Endothelial cell of umbilical vein (primary cell): ENCODE measurements at places on chromosomes 3 and 15. TPM values are rescaled to one million over a fixed set of nuclear protein-coding genes. Genes with fewer than 3 reads are reported as not detected.
A peak's percentile ranks its signal among the peaks of the same experiment; 100 is the strongest.

DNA sequence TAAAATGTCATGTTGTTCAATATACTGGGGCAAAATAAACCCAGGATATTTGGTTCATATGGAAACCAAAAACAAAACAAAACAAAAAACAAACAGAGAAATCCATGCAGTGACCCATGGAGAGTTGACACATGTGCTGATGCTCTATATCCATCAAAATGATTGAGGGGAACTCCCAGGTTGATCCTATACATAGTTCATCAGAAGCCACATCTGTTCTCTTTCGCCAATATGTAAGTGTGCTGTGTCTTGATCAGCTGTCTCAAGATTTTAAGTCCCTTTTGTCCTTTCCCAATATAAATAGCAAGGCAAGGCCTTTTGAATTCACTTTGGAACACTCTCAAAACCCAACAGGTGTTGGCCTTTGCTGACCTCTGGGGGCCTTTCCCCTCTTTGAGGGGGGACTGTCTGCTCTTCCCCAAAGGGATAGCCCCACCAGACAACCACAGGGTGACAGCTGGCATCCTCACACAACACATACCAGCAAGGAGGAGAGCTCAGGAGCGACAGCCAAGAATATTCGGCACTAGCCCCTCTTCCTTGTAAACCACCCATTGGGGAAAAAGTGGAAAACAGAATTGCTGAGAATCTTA is 209.4 kb upstream of the CD96 start:
- no peaks in the 10 kb centered on the region for H3K4me1 ChIP-seq
- no peak overlapping the region for H3K27ac ChIP-seq
- H3K36me3 ChIP-seq, result no peaks in the 10 kb centered on the region
- H3K4me3 ChIP-seq, result no peak overlapping the region

- peaks cover 2% of the 10 kb centered on the region for H3K27me3 ChIP-seq
- H3K4me3 ChIP-seq, result no peak overlapping the region
- peaks cover 5% of the 10 kb centered on the region for H3K4me1 ChIP-seq
- no peak overlapping the region for H3K27ac ChIP-seq
- DNase-seq, result peak; percentile 61
Observed at GRCh38 chr3:25412269-25412668, 15.8 kb upstream of the RARB start.

- no peaks in the 10 kb centered on the region for H3K27me3 ChIP-seq
- DNase-seq, result peak; percentile 62
- no peak overlapping the region for H3K4me3 ChIP-seq
- H3K4me1 ChIP-seq, result peaks cover 22% of the 10 kb centered on the region
- no peak overlapping the region for H3K27ac ChIP-seq
Observed at GRCh38 chr3:169104972-169105371, 558.5 kb downstream of the MECOM start.

DNA sequence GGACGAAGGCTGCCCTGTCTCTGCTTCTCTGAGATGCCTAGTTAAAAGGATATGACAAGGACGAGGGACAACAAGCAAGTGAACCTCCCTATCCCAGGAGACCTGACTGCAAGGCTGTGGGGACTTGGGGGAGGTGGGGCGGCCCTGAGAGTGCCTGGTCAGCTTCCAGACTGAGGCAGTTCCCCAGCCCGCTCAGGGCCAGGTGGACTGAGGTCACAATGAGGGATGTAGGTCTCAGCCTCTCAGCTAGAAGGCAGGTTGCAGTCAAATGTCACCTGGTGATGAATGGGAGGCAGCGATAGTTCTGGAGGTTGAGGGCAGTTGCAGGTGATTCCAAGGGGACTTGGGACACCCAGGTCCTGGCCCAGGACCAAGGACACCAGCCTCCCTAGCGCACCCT is 30.6 kb downstream of the TKT start:
- no peaks in the 10 kb centered on the region for H3K4me1 ChIP-seq
- no peak overlapping the region for H3K27ac ChIP-seq
- no peaks in the 10 kb centered on the region for H3K27me3 ChIP-seq
- no peak for DNase-seq
- H3K4me3 ChIP-seq, result no peak overlapping the region

The WDR5B gene
- 2.6 and 3.7 TPM in 2 replicates for total RNA-seq

DNA sequence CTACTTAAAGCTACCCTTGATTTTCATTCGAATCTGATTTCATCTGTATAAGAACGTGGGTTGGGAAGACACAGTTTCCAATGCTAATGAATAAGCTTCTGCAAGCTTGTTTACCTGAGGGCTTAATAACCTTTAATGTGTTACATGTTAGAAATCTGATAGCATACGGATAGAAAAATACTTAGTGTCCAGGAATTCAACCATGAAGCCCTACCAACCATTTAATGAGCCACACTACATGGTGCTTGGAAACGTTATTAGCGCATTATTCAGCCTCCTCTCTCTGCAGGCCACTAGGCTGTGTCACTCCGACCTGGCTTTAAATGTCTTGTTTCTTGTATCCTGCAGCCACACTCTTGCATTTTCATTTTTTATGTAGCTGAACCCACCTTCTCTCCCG is 1.6 kb downstream of the FAM81A start:
- no peaks in the 10 kb centered on the region for H3K36me3 ChIP-seq
- no peak for DNase-seq
- H3K27ac ChIP-seq, result no peak overlapping the region
- peaks cover 10% of the 10 kb centered on the region for H3K4me1 ChIP-seq
- H3K4me3 ChIP-seq, result no peak overlapping the region
- peaks cover 27% of the 10 kb centered on the region for H3K27me3 ChIP-seq

- H3K4me1 ChIP-seq, result no peaks in the 10 kb centered on the region
- DNase-seq, result no peak
- no peak overlapping the region for H3K27ac ChIP-seq
- no peak overlapping the region for H3K4me3 ChIP-seq
- H3K36me3 ChIP-seq, result no peaks in the 10 kb centered on the region
- H3K27me3 ChIP-seq, result no peaks in the 10 kb centered on the region
Observed at GRCh38 chr3:97277708-97278107, 463.3 kb downstream of the EPHA6 start.

DNA sequence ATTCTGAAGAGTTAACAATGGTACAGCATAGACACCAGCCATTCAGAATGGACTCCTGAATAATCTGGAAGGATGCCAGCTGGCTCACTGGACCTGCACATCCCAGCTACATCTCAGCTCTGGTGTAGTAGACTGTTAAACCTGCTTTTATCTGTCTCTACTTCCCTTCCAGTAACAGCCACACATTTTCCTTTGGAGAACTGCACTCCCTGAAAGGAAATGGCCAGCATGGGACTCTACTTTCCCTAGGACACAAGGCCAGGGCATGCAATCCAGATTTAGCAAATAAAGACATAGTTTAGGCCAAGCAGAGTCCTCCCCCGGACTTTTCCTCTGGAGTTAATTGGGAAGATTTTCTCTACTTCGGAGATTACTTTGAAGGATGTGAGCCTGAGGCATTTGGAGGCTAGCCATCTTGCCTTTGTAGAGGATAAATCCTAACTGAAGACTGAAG is 82.7 kb upstream of the TCF12 start:
- no peak overlapping the region for H3K27ac ChIP-seq
- H3K4me1 ChIP-seq, result no peaks in the 10 kb centered on the region
- no peak overlapping the region for H3K4me3 ChIP-seq
- no peaks in the 10 kb centered on the region for H3K27me3 ChIP-seq

The ALDH1L1 gene
- total RNA-seq, result not detected in 2 replicates

GRCh38 chr3:180358179-180358578 is 243.8 kb upstream of the TTC14 start:
- peak; percentile 23 for DNase-seq
- no peaks in the 10 kb centered on the region for H3K27me3 ChIP-seq
- no peaks in the 10 kb centered on the region for H3K4me1 ChIP-seq
- H3K36me3 ChIP-seq, result no peaks in the 10 kb centered on the region
- H3K27ac ChIP-seq, result no peak overlapping the region

- H3K4me3 ChIP-seq, result no peak overlapping the region
- no peak overlapping the region for H3K27ac ChIP-seq
- no peaks in the 10 kb centered on the region for H3K4me1 ChIP-seq
- no peaks in the 10 kb centered on the region for H3K36me3 ChIP-seq
- DNase-seq, result no peak
- H3K27me3 ChIP-seq, result no peaks in the 10 kb centered on the region
Observed at GRCh38 chr3:157700405-157700804, 197.2 kb upstream of the VEPH1 start.

The PLXNB1 gene
- total RNA-seq, result 43.0 and 43.1 TPM in 2 replicates

GRCh38 chr3:30306896-30307295 is 299.5 kb upstream of the TGFBR2 start:
- no peak overlapping the region for H3K27ac ChIP-seq
- H3K4me3 ChIP-seq, result no peak overlapping the region
- no peaks in the 10 kb centered on the region for H3K4me1 ChIP-seq
- DNase-seq, result no peak

- no peaks in the 10 kb centered on the region for H3K4me1 ChIP-seq
- DNase-seq, result no peak
- no peak overlapping the region for H3K4me3 ChIP-seq
- no peaks in the 10 kb centered on the region for H3K27me3 ChIP-seq
Observed at GRCh38 chr15:66895794-66896453, 169.5 kb upstream of the SMAD3 start.

The RLBP1 gene
- not detected in 2 replicates for total RNA-seq

GRCh38 chr3:44832965-44833364 is 28.7 kb upstream of the TMEM42 start:
- no peaks in the 10 kb centered on the region for H3K4me1 ChIP-seq
- H3K4me3 ChIP-seq, result no peak overlapping the region
- peaks cover 2% of the 10 kb centered on the region for H3K36me3 ChIP-seq
- no peak overlapping the region for H3K27ac ChIP-seq

GRCh38 chr3:127406309-127407025 is 118.6 kb upstream of the PRR20G start:
- H3K4me1 ChIP-seq, result no peaks in the 10 kb centered on the region
- H3K4me3 ChIP-seq, result no peak overlapping the region
- no peak for DNase-seq
- no peak overlapping the region for H3K27ac ChIP-seq

DNA sequence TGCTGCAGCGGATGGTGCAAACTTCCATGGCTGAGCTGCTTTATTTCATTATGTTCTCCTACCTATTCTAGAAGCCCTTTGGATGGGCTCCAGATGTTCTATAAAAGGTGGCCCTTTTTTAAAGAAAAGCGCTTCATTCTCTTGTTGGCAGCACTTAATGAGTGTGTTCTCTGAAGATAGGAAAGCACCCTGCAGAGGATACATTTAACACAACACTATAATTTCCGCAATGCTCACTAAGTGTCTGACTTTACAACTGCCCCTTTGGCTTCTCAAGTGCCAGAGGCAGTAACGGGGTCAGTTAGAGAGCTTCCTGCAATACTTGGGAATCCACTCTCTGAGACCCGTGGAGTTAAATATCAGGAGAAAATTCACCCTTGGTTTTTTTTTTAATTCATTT is 88.1 kb downstream of the MDFIC2 start:
- no peak overlapping the region for H3K4me3 ChIP-seq
- DNase-seq, result no peak
- no peaks in the 10 kb centered on the region for H3K36me3 ChIP-seq
- H3K27me3 ChIP-seq, result no peaks in the 10 kb centered on the region
- H3K4me1 ChIP-seq, result no peaks in the 10 kb centered on the region

DNA sequence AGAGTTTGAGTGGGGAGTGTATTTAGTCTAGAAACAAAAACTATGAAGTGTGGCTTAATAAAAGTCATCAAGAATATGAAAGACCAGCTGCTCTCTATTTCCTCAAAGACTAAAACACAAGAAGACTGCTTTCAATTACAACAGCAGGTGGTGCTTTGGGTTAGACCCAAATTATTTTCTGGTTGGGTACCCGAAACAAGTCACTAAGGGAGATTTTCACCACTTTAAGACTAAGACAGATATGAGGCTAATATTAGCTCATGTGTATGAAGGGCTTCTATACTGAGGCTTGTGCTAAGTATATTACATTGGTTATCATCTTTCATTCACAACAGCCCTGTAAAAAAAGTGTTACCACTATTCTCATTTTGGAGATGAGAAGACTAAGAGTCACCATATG is 43.1 kb downstream of the COL8A1 start:
- H3K4me3 ChIP-seq, result no peak overlapping the region
- peaks cover 8% of the 10 kb centered on the region for H3K36me3 ChIP-seq
- H3K4me1 ChIP-seq, result no peaks in the 10 kb centered on the region
- no peak for DNase-seq

DNA sequence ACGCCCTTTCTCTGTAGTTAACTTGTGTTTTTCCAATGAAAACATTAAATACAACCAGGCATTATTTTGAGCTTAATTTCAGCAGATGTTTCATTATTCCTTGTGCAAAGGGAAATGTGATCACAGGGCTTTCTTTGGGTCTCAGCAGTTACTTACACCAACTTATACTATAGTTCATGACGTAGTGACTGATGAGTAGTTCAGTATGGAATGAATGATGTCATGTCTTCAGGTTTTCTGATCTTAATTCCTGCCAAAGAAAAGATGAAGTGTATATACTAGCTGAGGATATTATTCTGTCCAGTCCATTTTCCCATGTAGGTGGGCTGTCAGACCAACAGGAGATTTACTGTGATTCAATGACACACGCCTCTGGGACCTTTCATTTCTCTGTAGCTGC is 61.3 kb downstream of the MYRIP start:
- H3K4me1 ChIP-seq, result peaks cover 9% of the 10 kb centered on the region
- H3K4me3 ChIP-seq, result no peak overlapping the region
- no peaks in the 10 kb centered on the region for H3K36me3 ChIP-seq
- DNase-seq, result peak; percentile 42

The SYNPR gene
- total RNA-seq, result not detected in 2 replicates

DNA sequence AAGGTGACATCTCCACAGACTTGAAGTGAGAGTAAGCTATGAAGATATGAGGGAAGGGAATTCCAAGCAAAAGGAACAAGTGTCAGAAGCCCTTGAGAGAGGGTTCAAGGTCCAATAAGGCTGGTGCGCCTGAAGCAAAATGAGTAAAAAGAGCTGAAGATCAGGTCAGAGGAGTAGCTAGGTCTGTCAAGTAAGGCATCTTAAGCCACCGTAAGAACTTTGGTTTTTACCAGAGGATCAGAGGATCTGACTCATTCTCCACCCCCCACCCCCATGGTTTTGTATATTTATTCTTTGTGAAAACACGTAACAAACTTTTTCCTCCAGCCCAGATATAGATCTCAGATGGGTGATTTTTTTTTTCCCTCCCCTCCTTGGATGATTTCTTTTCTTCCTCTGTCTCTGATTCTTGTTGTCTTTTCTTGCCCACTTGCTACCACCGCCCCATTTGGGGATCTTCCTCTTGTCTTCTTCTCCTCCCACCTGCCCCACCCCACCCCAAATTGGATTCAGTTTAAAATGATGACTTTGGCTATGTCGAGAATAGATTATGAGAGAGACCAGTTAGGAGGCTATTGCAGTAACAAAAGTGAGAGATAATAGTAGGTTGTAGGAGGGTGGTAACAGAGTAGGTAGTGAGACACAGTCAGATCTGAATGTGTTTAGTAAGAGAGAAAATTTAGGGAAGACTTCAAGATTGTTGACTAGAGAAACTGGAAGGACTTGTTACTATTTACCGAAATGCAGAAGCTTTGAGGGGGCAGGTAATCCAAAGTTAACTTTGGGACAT is 6.1 kb downstream of the TRMT10C start:
- no peak overlapping the region for H3K27ac ChIP-seq
- H3K27me3 ChIP-seq, result no peaks in the 10 kb centered on the region
- H3K36me3 ChIP-seq, result peaks cover 2% of the 10 kb centered on the region
- DNase-seq, result no peak
- no peak overlapping the region for H3K4me3 ChIP-seq
- peaks cover 8% of the 10 kb centered on the region for H3K4me1 ChIP-seq

The ROBO2 gene
- total RNA-seq, result 0.23 TPM in 1 of 2 replicates, not detected in the other
